ENCODE measurements at places on chromosomes 5 and 9.

GRCh38 chr9:72022841-72023240 is 37.6 kb downstream of the C9orf57 start:
- no peak for DNase-seq

DNA sequence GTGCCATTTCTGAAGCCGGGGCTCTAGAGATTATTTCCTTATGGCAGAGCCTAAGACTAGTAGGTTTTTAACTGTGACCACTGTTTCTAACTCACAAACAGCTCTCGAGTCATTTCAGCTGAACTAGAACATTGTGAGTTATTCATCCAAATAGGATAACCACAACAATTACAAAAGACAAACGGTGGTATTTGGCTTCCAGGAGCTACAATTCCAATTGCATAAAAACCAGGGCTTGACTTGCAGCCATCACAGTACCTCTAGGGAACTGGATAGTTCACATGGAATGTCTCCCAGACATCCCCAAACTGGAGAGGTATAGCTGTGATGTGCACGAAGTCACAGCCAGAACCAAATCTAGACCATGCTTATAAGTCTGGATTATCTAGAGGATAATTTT is 224.8 kb downstream of the FAM114A2 start:
- DNase-seq: no peak

DNA sequence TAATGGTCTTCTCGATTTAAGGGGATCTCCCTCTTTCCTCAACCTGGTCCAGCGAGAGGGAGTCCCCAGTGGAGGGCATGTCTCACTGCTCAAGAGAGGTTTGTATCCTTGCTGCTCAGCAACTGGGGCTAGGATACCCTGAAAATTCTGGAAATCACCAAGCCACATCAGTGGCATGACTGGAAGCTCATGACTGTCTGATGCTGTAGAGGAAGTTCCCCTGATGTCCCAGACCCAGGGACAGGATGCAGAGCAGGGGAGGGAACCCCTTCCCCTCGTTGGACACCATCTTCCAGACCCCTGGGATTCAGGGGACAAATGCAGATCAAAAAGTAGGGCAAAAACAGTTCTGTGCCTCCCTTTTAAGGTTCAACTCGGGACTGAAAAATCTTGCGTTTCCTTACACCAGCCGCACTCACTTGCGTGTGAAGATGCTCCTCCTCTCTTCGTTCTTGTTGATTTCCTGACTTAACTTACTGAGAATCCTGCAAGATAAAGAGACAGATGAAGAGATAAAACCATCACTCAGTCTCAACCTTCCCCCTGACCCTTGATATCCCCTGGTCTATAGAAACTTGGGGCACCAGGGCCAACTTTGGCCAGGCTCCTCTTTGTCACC is 22.1 kb downstream of the LCP2 start:
- peak; percentile 59 for DNase-seq

DNA sequence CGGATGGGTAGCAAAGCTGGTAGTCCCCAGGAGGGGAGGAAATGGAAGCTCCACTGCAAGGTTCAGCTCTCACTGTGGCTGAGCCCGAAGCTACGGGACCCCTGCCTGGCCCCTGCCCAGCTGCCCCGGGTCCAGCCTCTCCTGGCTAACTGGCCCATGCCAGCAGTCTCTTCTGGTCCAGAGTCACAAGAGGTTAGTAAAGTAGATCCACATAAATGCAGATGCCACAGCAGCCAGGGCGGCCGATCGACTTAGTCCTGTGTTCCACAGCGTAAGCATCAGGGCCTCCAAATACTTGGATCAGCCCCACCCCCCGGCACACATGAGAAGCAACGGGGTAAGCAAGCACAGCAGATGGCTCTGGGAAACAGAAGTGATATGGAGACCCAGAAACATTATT is 42.1 kb downstream of the MRPL36 start:
- DNase-seq: no peak

DNA sequence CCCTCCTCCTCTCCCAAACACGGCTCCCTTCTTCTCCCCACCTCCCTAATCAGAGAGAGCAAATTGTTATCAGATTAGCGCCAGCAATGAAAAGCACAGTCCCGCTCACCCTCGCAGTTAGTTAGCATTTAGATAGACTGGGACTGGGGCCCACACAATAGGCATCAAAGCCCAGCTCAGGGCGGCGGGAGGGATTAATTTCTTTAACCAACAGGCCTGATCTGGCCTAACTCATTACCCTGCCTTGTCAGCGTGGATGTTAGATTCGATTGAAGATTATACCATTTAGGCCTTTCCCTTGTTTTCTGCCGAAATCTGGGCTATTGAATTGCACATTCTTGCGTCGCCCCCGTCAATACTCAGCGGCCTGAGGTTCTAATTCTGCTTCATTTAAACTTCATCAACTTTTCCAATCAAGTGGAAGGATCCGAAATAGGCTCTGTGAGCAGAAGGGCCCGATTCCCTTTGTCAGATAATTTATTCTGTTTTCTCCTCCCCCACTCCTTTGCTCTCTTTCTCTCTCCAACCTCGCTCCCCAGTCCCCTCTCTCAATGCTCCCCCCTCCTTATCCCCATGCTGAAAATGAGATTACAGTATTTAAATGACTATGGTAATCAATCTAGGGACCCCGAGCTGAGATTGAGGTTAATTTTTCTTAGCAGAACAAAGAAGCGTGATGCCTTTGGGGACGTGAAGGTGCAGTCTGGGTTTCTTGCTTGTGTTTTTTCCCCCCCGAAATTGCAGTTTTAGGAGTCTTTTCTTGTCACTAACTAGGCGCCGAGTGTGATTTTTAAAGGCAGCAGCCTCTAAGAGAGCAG is 15.1 kb downstream of the CFAP77 start:
- no peak for DNase-seq

- no peak for DNase-seq
Measured at GRCh38 chr9:13163287-13163686, 116.2 kb downstream of the MPDZ start.

DNA sequence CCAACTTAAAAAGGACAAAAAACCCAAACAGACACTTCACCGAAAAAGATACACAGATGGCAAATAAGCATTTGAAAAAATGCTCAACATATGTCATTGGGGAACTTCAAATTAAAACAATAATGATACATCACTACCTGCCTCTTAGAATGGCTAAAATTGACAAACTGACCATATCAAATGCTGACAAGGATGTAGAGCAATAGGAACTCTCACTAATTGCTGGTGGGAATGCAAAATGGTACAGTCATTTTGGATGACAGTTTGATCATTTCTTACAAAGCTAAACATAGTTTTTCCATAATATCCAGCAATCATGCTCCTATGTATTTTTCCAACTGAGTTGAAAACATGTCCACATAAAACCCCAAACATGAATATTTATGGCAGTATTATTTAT is 58.9 kb upstream of the RAPGEF6 start:
- no peak for DNase-seq

All from CD4-positive, alpha-beta T cell treated with Interferon gamma for 1 hour (primary cell).